ENCODE measurements at places on chromosomes 16 and 17. TPM values are rescaled to one million over a fixed set of nuclear protein-coding genes. Genes with fewer than 3 reads are reported as not detected.

- DNase-seq = no peak
These were observed 165.4 kb downstream of the UTP18 start for GRCh38 chr17:51425773-51426172.

- no peak for DNase-seq
These were observed 5.1 kb downstream of the ARMC5 start for GRCh38 chr16:31464348-31464769.

DNA sequence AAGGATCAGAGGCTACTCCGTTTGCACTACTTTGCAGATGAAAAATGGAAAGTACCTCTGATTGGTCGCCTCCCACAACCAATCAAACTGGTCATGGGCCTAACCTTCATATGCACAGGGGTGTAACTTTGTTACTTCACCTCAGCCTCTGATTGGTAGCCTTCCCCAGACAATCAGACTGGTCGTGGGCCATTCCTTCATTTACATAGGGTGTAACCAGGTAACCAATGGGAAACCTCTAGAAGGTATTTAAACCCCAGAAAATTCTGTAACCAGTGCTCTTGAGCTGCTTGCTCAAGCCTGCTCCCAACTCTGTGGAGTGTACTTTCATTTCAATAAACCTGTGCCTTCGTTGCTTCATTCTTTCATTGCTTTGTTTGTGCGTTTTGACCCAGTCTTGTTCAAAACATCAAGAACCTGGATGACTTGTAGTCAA is 39.2 kb upstream of the USP22 start:
- DNase-seq = no peak

TRPV2 gene
- 5.0 TPM for total RNA-seq

FKBP10 gene
- 5.1 TPM for total RNA-seq

- no peak for DNase-seq
These were observed 970 bp upstream of the HSD11B2 start for GRCh38 chr16:67429799-67430503.

NPB gene
- 0.71 TPM for total RNA-seq

- DNase-seq = no peak
These were observed 335.5 kb upstream of the ZFHX3 start for GRCh38 chr16:73383195-73383987.

CAVIN1 gene
- 270 TPM for total RNA-seq

- no peak for DNase-seq
These were observed 66.8 kb upstream of the GAS7 start for GRCh38 chr17:10265100-10265810.

GRCh38 chr16:67277294-67277998 is 1.9 kb upstream of the PLEKHG4 start:
- DNase-seq = no peak

- no peak for DNase-seq
These were observed 2.4 kb upstream of the NFATC3 start for GRCh38 chr16:68082629-68083238.

MPO gene
- total RNA-seq = not detected

ZPBP2 gene
- not detected for total RNA-seq

DNA sequence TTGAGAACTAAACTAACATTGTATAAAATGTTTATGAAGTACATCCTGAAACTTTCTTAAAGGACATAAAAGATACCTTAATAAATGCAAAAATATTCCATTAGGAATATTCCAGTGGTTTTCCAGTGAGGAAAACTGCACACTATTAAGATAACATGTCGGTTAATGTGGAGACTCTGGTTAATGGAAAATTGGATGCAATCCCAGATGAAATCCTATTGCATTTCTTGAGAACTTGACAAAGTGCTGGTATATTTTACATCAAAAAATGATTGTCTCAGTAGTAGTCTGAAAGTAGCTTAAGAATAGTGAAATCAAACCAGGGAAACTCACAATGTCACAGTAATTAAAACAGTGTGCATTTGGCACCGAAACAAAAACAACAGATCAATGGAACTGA is 202.5 kb upstream of the MON1B start:
- DNase-seq = no peak

HOXB7 gene
- total RNA-seq = 11.5 TPM

DNA sequence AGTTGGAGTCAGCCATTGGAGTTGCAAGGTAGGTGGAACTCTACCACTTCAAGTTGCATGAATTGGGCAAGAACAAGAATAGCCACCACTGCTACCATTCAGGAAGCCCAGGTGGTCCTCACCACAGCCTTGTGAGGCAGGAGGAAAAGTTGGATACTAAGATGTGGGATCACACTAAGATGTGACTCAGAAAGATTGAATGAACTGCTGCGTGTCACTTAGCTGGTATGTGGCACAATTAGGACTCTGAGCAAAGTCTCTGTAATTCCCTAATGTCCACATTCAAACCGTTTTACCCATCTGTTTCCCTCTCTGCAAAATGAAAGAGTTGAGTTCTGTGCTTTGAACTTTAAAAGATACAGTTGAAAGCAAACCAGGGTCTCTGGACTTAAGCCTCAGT is 44.7 kb upstream of the HS3ST3A1 start:
- no peak for DNase-seq

DNA sequence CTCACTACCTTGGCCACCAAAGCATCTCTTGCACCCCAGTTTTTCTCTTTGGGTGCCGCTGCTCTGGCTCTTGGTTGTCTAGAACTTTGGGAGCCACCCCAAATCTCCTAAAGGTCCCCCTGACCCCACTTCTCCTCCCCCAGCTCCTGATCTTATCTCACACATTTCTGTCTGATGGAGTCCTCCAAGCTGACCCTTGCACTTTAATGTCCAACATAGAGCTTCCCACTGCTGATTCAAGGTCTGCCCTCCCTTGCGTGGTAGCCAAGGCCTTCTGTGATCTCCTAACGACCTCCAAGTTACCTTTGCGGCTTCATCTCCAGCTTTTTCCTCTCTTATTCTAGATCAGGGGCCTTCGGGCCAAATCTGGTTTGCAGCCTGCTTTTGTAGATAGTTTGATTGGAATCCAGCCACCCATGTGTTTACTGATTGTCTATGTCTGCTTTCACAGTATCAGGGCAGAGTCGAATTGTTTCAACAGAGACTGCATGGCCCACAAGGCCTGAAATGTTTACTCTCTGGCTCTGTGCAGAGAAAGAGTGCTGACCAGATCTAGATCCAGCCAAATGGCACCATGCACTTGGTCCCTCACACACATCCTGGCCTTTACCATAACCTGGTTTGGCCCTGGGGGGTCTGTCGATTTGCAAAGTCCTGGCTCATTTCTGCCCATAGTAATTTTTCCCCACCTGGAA is 168.6 kb downstream of the HAPSTR1 start:
- DNase-seq = no peak

DNA sequence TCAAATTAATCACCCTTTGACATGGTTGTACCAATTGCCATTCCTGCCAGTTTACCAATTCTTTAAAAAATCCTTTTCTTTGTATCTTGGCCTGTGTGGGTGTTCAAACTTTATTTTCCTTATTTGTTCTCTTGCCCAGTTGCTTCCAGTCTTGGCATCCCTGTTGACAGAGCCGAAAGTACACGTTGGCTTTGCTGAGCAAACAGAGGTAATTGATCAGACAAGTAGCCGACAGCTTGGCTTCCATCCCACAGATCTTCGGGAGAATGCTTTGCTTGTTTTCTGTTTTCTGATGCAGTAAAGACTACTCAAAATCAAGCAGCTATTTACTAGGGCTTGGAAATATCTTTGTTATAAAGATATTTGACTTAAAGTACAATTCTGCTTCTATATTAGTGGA is 506.8 kb upstream of the SALL1 start:
- DNase-seq = no peak

DNA sequence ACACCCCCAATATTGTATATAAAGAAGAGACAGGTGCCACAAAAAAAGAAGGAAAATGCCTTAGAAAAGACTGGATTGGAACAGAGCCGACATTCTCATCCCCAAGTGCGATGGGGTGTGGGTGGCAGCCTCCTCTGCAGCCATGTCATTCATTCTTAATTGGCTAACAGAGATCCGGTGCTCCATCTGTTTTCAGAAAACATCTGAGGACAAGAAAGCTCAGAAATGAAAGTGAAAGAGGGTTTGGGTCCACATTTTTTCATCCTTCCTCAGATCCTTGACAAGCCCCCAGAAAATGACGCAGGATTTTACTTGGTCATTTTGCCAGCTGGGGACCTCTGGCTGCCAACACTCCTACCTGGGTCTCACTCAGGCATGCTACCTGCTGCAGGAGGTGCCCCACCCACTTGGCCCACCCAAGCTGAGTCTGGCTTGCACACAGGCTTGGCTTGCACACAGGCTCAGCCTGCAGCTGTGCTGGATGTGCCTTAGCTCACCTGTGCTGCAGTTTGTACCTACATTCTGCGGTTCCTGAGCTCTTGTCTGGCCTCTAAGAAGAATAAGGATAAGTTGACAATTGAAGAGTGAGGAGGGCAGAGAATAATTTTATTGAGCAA is 21.9 kb downstream of the KIF2B start:
- DNase-seq = no peak

GRCh38 chr16:64242492-64242891 is 879.4 kb downstream of the CDH11 start:
- DNase-seq = no peak

DNA sequence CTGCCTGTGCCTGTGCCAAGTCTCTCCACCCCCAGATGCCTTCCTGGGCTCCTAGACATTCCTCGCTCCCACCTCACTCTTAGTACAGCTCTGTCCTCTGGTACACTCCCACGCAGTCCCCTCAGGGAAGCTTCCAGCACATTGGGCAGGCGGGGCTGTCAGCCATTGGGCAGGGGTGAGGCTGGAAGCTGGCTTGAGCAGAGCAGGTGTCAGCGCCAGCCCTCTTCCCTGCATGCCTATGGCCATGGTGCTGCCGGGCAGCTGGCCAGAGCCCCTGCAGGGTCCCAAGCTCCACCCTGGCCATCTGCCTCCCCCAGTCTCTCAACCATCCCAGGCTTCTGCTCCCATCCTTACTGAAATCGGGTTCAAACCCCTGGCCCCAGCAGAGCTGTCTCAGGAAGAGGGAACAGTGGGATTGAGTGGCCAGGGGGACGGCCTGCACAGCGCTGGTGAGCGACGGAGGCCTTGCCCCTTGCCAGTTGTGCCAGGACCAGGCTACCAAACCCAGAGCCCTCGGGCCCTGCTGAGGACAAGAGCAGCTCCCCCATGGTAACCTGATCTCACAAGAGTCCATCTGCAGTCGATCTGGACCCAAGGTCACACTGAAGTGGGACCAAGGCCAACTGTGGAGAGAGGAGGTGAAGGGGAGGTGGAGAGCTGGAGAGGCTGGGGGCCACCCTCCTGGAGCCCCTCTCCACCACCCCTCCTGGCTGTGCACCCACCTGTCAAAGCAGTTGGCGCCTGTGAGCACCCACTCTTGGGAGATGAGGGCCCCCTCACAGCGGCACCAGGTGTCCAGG is 2.4 kb upstream of the B9D1 start:
- DNase-seq = no peak

- peak; percentile 25 for DNase-seq
These were observed 51.0 kb upstream of the MARCHF10 start for GRCh38 chr17:62859146-62859545.

UTS2R gene
- total RNA-seq = not detected

NEUROD2 gene
- total RNA-seq = not detected

- no peak for DNase-seq
These were observed 102.4 kb downstream of the ABCC12 start for GRCh38 chr16:48053418-48053745.

All from lower leg skin (tissue), 4 donors.